ENCODE measurements at places on chromosomes 12 and 14.

DNA sequence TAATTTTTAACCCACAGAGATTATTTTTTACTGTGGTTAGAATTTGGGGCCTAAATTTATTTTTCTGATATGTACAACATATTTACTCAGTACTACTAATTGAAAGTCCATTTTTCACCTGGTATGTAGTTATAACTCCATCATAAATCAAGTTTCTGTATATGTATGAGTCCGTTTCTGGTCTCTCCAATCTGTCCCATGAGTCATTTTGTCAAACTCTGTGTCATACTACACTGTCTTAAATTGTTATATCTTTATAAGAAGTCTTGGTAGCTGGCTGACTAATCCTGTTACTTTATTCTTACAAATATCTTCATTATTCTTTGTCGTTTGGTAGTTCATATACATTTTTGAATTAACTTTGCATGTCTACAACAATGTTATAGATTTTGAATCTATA lies 344.0 kb downstream of the PDZRN4 start:
- DNase-seq: no peak

DNA sequence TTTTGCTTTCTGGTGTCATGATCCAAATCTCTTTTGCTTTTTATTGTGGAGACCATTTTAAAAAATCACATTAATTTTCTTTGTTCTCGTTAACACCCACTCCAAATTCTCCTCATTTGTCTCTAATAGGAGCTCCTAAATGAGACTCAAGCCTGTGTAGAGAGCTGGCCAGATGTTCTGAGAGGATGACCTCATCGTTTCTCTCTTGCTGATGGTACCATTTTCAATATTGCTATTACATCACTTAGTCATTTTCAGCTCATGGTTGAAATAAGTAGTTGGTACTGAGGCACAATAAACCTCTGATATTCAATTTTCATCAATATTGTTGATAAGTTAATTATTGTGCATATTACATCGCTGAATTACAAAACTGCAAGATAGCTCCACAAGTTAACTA lies 31.5 kb downstream of the SPTB start:
- no peak for DNase-seq

DNA sequence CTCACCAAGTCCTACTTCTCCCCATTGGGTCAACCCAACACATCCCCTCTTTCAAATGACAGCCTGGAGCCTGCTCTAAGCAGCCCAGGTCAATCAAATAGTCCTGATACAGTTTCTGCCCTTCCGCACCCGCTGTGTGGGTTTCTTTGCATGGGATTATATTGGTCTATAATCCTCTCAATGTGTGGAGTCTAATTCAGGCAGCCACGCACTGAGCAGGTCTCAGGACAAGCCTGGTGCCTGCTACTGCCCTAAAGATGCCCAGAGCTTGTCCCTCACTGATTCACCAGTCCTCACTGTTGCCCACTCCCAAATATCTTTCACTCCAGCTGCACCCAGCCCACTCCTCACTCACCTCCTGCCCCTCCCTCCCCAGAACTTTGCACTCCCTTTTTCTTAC lies 16.4 kb downstream of the ACTN1 start:
- DNase-seq: no peak

GRCh38 chr12:118330421-118331018 lies 42.2 kb downstream of the TAOK3 start:
- DNase-seq: no peak

DNA sequence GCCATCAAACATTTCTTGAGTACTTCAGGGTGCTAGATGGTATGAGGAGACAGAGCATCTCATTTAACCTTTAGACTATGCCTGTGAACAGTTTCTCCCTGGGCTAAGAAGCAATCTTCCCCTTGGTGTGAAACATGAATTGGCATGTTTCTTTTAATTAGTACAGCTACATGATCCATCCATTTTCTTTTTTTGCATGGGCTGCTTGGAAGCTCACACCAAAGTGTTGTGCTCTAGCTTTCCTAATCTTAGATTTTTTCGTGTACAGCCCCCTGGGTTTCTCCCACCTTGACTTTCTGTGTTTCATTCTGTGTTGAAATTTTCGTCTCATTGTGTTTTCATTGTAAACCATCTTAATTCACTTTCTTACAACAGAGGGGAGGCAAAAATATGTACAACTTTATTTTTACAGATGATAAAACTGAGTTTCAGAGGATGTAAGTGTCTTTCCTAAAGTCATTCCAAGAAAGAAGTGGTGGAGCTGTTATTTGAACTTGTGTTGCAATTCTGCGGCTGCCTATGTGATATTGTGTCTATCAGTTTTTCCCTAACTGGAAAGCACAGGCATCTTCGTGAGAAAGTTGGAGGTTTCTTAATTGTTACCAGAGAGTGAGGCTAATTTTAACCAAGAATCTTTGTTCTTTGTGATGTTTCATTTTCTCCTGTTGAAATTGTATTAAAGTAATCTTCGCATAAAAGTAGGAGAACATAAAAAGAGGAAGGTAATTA lies 64.5 kb downstream of the DAAM1 start:
- DNase-seq: no peak

GRCh38 chr12:94457311-94457710 lies 2.4 kb downstream of the CEP83 start:
- DNase-seq: no peak

DNA sequence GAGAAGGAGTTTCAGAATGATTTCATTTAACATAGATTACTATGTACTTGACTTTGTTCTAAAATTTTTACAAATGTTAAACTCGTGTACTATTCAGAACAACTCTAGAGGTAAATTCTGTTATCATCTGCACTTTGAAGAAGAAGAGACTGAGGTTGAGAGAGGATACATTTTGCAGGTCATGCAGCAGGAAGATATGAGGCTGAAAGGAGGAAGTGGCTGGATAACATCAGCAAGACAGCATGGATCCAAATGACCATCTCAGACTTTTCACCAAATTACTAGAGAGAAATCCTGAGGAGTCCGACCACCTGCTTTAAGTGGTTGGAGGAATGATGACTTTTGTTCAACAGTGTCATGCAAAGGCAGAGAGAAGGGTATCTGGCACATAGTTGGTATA lies 84.9 kb downstream of the ASCL4 start:
- no peak for DNase-seq

GRCh38 chr12:53743266-53744129 lies 8.3 kb downstream of the CISTR start:
- peak; percentile 64 for DNase-seq

GRCh38 chr14:20176330-20176729 lies 14.4 kb upstream of the OR11G2 start:
- DNase-seq: no peak

DNA sequence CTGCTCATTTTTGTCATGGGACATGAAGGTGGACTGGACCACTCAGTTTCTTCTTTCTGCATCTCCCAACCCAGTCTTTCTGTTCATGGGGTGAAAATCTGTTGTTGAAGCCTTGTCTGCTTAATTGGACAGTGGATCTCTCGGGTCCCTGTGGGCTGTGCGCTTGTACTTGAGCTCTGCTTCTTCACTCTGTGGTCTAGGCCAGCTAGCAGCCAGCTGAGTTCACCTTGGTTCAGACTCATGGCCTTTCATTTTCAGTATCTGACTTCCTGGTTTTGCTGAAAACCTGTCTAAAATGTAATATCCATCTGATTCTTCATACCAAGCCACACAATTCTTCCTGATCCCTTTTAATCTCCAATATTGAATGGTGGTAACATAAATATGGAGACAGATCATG lies 117.2 kb downstream of the LRRK2 start:
- DNase-seq: no peak

GRCh38 chr12:24081092-24081529 lies 131.6 kb upstream of the SOX5 start:
- no peak for DNase-seq

GRCh38 chr12:100967189-100967588 lies 172.6 kb downstream of the ANO4 start:
- DNase-seq: no peak

GRCh38 chr12:93738199-93739058 lies 61.3 kb downstream of the CRADD start:
- no peak for DNase-seq

DNA sequence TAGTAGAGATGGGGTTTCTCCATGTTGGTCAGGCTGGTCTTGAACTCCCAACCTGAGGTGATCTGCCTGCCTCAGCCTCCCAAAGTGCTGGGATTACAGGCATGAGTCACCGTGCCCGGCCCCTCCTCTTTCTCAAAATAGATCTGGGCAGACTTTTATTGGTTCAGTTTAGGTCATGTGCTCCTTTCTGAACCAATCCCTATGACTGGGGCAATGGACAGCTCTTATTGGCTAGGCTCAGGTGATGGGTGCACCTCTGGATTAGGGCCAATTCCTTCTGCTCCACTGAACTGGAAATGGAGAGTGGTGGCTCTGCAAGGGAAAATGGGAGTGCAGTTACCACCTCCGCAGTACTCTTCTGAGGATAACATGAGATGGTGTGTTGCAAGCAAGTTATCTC lies 6.2 kb upstream of the ATP6V0A2 start:
- DNase-seq: no peak

DNA sequence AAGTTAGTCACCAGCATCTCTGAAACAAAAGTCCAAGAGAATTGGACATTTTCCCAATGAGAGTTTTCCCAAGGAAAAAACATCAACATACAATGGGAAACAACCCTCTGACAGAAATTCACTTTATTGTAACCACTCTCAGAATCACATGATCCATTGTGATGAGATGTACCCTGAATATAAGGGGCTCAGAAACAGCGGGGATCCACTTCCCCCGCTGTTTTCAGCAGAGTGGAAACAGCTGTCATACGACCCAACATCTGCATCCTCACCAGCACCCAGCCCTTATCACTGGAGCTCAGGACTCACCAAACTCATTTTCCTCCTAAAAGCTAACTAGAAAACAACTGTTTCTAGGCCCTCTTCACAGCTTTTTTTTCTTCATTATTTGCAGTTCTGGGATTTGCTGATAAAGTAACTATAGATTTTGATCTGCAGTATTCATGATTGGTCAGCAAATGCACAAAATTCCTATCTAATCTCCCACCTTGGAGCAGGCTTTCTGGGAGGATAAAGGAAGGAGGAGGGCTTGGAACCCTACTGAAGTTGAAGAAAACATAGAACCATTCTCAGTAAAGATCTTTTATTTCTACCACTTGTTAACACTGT lies 31.3 kb downstream of the CORO1C start:
- DNase-seq: no peak

- DNase-seq: no peak
Observed at GRCh38 chr14:90905531-90905930, 89.3 kb upstream of the TTC7B start.

DNA sequence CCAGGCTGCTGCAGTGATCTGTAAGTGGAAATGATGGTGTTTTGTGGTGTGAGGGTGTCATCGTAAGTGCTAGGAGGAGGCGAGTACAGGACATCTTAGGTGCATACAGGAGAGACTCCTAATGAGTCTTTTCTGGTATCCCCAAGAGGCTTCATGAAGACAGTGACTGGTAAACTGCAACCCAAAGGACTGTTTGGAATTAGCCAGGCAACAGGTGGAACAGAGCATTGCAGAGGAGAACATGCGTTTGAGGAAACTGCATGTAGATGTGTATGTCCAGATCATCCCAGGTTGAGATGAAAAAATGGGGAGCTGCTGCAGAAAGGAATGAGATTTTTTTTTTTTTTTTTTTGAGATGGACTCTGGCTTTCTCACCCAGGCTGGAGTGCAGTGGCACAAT lies 5.4 kb downstream of the ACAD10 start:
- DNase-seq: no peak

- peak; percentile 80 for DNase-seq
Observed at GRCh38 chr12:47079468-47079980, at the start of the genes AMIGO2 and PCED1B. Gene AMIGO2, minus strand, starts transcription at chr12:47079959. Its CDS starts 957 bp downstream, at chr12:47079002. Gene PCED1B, plus strand, starts transcription at chr12:47079621. Its CDS starts 155,443 bp downstream, at chr12:47235064.

DNA sequence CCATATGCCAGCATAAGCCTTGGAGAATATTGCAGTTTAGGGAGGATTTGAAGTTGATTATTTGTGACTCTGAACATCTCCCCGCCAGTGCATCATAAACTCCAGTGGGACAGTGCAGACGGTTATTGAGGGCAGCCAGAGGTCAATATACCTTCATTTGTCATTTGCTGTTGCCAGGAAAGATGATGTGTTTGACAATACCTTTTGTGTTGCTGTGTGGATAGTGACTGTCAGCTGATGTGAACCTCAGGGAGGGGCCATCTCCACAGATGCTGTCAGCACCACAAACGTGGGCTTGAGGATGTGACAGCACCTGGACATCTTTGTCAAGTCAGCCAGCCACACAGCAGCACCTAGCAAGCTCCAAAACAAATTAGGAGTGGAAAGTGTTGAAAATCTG lies 11.5 kb downstream of the CCDC198 start:
- DNase-seq: no peak

DNA sequence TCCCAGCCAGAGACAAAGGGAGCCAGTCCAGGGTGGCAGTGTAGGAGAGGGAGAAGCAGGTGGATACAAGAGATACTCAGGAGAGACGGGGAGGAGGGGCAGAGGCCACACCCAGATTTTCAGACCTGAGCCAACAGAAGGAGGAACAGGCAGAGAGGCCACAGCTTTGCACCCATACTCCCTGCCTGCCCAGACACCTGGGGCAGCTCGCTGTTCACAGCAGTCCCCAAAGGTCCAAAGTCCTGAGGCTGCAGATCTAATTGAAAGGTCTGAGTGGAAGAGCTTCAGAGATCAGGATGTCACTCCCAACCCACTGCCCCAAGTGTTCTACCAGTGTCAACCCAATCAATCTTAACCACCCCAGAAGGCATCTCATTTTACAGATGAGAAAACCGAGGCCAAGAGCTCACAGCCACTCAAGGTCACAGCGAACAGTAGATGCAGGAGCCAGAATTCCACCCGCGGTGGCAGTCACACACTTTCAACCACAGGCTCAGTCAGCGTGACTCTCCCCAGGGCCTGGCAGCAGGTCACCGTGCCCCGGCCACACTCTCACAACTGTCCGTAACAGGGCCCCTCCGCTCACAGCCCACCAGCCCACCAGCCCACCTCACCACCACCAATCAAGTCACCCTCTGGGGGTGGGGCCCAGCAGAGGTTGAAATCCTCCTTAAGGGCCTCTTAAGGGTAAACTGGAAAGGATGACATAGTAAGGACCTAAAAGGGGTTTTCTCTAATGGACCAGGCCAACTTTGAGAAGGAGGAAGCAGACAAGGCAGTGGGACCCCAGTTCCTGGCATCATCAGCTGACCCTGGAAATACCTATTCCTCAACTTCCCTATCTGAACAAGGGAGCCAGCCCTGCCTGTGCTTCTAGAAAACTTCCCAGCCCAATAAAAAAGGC lies 33.3 kb downstream of the ACTN1 start:
- DNase-seq: no peak

DNA sequence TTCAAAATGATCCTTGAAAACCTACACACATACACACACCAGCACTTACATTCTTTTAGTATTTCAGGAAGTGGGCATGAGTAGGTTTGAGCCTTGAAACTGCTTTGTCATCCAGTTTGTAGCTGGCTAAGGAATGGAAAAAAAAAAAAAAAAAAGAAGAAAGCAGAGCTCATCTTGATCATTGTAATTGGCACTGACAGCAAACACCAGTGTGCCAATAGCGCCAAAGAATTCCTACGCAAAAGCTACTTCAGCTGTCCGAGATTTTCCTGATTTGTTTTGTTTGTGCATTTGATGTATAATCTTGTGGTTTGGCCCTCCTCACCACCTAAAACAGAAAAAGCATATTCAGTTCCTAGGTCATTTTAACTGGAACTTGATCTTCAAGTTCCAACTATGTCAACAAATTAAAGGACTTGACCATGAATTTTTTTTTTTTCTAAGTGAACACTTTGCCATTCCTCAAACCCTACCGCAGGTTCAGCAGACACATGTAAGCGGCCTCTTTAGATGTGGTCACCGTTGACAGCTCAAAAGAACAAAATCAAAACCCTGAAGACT lies 57.3 kb downstream of the FLRT2 start:
- no peak for DNase-seq

GRCh38 chr14:32594766-32595165 lies 265.7 kb downstream of the AKAP6 start:
- DNase-seq: no peak

GRCh38 chr14:53979113-53979681 lies 22.6 kb upstream of the BMP4 start:
- DNase-seq: no peak

- DNase-seq: no peak
Observed at GRCh38 chr12:96534339-96534738, 45.0 kb downstream of the CFAP54 start.

Data from stimulated activated CD4-positive, alpha-beta T cell treated with anti-CD3 and anti-CD28 coated beads, Interleukin-15, amount 100 ng/mL, for 24 hours (primary cell).